NCI-H69 (cell line): ENCODE measurements at places on chromosomes 1 and 21.

GRCh38 chr21:38346286-38346685 is 89.5 kb downstream of the KCNJ15 start:
- DNase-seq, result peak; percentile 31

- peak; percentile 38 for DNase-seq
Measured at GRCh38 chr1:76666499-76666898, 200.8 kb upstream of the ST6GALNAC5 start.

DNA sequence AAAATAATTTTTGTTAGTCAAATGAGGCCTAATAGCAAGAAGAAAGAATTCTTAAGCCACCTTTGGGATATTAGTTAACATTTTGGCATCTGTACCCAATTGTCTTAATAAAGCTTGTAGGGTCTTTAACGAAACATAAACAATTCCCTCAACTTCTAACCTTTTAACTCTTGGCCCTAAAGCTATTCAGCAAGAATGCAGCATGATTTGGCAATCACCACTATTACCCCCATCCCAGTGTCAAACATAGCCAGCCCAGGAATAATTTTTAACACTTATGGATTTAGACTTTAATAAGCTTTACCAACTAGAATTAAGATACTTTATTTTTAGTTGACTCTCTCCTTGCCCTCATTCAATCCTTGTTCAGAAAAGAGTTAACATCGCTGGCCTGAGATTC is 2.5 kb upstream of the SLC16A4 start:
- no peak for DNase-seq

DNA sequence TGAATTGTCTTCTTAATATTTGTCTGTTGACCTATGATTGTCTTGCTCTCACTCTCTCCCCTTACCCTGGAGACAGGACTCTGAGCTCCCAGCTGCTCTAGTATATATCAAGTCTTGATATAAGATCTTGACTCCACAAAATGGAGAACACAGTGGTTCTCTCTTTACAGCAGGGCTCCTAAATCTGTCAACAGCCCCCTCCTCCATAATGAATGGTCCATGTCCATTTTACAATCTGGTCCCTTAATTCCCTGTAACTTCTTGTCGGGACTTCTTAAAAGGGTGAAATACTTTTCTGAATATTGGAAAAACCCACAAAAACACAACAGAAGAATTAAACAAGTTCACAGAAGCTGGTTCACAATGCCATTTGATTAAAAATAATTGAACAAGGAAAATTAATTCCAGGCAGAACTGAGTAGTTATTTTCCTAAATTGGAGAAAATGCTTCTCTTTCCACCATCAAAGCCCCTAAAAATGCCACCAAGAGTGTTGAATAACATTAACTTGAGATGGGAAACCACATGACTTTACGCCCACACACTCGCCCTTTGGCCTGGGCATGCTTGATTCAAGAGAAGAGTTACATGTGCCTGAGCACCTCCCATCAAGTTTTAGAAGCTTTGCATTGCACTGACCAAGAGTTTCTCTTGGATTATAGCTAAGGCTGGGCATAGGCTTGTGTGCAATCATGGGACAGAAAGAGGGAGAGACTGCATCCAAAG is 109.8 kb downstream of the TOMM20 start:
- no peak for DNase-seq

DNA sequence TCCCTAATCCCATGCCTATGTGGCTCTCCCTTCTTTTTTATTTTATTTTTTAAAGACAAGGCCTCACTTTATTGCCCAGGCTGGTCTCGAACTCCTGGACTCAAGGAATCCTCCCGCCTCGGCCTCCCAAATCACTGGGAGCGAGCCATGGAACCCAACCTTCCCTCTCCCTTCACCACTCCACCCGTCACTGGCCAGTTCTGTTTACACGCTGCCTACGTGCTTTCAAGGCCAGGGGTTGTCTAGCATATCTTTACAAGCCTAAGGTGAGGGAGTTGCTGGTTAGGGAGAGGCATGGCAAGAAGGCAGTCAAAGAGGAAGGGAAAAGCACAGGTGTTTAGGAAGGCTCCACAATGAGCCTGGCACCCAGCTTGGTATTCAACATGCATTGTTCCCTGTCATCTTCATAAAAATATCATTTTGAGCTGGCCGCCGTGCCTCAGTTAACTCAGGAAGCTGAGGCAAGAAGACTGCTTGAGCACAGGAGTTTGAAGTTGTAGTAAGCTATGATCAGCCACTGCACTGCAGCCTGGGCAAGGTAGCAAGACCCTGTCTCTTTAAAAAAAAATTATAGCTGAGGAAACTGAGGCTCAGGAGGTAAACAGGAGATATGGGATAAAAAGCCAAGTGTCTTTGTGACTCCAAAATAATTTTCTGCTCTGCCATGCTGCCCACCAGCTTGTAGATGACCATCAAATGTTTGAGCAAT is 1.1 kb downstream of the RHBDL2 start:
- no peak for DNase-seq

- DNase-seq, result peak; percentile 33
Measured at GRCh38 chr1:109981004-109981335, 3.6 kb upstream of the AHCYL1 start.

GRCh38 chr1:16927711-16928485 is 6.2 kb downstream of the CROCC start:
- DNase-seq, result no peak

GRCh38 chr1:113692342-113692741 is 66.9 kb downstream of the PHTF1 start:
- DNase-seq, result no peak

GRCh38 chr1:208158640-208159554 is 85.3 kb downstream of the PLXNA2 start:
- peak; percentile 66 for DNase-seq

GRCh38 chr1:15406614-15407559 is 2.8 kb upstream of the EFHD2 start:
- no peak for DNase-seq

DNA sequence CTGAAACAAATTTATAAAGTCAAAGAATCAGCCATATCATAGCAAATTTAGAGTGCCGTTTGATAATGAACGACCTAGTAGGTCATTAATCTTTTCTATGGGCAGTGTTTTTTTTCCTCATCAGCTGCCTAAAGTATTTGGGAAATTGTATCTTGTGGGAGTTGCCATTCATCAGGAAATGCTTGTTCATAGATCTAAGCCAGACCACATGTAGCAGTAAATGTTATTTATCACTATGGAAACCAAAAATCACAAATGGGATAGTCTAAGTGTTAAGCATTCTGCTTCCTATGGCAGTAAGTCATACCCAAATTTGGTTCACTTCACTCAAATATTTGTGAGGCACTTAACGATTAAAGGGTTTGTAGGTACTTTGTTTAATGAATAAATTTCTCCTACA is 52.9 kb downstream of the LRRC8D start:
- no peak for DNase-seq

DNA sequence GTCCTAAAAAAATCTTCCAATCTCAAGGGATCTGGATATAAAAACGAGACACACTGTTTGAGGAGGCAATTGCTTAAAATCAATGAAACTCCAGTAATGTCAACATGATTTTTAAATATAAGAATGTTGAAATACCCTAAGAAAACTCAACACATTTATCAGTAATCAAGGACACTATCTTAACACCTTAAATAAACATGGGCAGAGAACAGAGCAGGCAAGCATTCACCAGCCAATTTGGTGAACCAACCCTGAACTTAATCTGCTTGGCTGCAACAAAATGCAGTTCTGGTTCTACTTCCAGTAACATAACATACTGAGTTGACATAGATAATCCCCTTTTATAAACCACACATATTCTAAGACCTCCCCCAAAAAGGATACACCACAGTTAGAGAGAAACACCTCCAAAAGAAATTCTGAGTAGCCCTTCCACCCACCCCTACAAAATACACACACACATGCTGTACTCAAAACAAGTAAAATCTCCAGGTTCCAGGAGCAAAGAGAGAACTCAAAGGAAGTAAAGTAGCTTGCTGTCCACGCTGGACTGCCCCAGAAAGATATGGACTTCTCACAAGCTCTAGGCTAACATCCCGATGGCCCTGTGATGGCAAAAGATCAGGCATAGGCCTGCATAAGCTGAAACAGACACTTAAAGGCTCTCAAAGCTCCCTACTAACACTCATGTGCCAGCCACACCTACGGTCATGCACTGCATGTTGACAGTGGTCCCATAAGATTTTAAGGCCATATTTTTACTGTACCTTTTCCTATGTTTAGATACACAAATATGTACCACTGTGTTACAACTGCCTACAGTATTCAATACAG is 30.5 kb downstream of the TP53BP2 start:
- DNase-seq, result no peak

DNA sequence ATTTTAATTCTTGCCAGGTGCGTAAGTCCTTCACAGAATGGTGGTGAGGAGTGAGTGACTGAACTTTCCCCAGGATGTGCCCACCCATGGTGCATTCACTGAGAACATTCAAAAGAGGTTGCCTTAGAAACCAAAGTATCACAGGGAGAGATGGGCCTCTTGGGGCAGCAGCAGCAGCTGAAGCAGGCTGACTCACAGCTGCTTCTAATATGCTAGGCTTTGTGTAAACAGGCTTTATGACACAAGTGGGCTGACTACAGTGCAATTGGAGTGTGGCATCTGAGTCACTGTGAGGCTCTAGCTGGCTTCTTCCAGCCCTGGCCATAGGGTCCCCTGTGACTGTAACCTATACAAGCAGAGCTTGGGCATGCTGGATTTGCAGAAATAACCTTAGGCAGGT is 12.6 kb downstream of the PIGP start:
- peak; percentile 100 for DNase-seq

GRCh38 chr1:22736501-22737080 is 26.0 kb downstream of the EPHB2 start:
- DNase-seq, result no peak

- peak; percentile 15 for DNase-seq
Measured at GRCh38 chr21:36347278-36347961, 27.4 kb downstream of the MORC3 start.
